ENCODE measurements at places on chromosomes 13 and 19.
A peak's percentile ranks its signal among the peaks of the same experiment; 100 is the strongest.

- no peak for DNase-seq
Observed at GRCh38 chr13:98677398-98677797, 75.1 kb downstream of the SLC15A1 start.

- DNase-seq: no peak
Observed at GRCh38 chr13:113917096-113917495, 53.2 kb upstream of the GAS6 start.

GRCh38 chr13:100674572-100674871 lies at the start of gene TMTC4:
TMTC4 (minus strand) TSS chr13:100674795; CDS start chr13:100670362, 4,433 bp downstream.
- no peak for DNase-seq

- DNase-seq: no peak
Observed at GRCh38 chr13:44048326-44048725, 168.6 kb downstream of the LACC1 start.

DNA sequence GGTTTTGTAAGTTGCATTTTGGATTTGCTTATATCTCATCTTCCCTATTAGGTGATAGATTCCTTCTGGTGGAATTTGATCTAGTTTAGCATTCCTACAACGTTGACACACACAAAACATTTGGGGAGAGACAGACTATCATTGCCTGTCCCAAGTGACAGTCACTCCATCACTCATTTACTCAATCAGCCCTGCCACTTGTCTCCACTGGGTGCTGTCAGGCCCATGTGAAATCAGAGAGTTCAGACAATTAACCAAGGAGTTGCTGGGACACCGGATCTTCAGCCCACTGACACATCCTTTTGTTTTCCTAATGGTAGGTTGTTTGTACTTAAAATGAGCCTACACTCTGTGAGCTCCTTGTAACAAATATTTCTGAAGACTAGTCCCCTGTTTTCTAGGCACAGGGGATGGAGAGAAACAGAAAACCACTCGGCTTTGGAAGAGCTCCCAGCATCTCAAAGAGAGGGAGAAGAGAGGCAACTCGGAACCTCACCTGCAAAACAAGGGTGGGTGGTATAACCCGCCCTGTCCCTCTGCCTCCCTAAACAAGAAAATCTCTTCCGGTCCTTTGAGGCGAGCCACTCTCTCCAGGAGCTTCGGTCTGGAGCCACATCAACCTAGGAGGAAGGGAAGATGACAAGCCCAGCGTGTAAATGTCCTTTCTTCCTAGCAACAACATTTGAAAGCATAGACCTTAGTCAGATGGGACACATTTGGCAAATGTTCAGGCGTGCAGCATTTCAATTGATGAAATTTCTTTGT lies 440.9 kb upstream of the KLF12 start:
- DNase-seq: no peak

DNA sequence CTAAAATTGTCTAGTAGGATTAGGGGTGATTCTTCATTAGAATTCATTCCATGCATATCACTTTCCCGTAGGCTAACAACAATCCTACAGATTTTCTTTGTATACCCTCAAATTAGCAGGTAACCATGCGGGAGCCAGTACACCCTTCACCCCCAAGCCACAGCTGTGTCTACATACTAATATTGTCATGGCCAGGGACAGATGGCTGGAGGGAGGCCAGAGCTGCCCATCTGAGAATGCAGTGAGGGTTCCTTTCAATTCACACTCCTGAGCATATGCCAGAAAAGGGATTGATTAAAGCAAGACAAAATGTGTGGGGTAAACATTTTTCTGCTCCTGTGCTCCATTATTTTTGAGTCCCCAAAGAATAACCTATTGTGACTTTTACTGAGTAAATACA lies 68.9 kb downstream of the FREM2 start:
- DNase-seq: no peak

GRCh38 chr13:44045180-44045562 lies 165.5 kb downstream of the LACC1 start:
- no peak for DNase-seq

DNA sequence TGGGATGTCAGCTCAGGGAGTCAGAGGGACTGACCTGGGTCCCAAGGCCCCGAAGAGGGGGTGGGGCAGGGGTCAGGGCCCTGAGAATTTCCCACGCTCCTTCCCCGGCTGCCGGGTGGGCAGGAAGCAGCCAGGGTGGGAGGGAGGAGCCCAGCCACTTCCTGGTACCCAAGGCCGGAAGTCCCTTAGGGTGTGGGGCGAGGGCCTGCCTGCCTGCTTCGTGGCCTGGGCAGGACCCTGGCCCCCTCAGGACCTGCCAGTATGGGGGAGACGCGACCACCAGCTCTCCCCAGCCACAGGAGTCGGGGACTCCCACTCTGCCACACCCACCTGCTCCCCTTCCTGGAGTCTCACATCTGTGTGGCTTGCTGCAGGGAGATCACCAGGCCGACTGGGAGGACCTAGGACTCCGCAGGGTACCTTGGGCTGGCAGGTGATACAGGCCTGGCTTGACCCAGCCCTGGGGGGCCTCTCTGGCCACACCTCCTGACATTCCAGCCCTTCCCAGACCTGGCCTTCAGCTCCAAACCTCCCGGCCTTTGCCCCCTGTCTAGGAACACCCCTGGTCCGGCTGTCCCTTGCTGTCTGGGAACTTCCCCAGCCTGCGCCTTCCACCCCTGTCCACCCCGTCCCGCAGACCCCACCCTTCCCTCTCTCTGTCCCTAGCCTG lies 9.8 kb upstream of the CIRBP start:
- peak; percentile 80 for DNase-seq

- no peak for DNase-seq
Observed at GRCh38 chr19:5229778-5230335, 110.8 kb downstream of the PTPRS start.

- DNase-seq: peak; percentile 85
Observed at GRCh38 chr19:1266916-1267476, 2.1 kb upstream of the CIRBP start.

- DNase-seq: no peak
Observed at GRCh38 chr13:75749407-75749806, 113.3 kb downstream of the LMO7 start.

GRCh38 chr19:4971424-4971793 lies 2.5 kb downstream of the KDM4B start:
- peak; percentile 30 for DNase-seq

- DNase-seq: no peak
Observed at GRCh38 chr13:23969647-23970046, 72.3 kb upstream of the C1QTNF9B start.

DNA sequence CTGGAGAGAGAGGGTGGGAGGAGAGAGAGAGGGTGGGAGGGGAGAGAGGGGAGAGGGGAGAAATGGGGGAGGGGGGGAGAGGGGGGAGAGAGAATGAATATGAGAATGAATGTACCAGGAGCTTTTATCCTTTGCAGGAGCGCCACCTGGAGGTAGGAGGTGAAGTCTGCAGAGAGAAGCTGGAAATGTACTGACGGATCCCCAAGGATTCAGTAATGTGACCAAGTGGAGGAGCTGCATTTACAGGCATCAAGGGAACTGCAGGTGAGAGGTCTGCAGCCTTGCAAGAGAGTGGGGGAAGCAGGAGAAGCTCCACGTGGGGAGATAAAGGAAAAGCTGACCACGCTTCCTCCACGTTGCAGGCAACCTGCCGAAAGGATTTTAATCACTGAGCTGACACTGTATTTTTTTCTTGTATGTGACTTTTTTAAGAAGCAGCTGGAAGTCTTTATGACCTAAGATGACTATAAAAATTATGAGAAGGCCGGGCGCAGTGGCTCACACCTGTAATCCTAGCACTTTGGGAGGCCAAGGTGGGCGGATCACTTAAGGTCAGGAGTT lies 33.7 kb downstream of the VSTM1 start:
- DNase-seq: peak; percentile 65

DNA sequence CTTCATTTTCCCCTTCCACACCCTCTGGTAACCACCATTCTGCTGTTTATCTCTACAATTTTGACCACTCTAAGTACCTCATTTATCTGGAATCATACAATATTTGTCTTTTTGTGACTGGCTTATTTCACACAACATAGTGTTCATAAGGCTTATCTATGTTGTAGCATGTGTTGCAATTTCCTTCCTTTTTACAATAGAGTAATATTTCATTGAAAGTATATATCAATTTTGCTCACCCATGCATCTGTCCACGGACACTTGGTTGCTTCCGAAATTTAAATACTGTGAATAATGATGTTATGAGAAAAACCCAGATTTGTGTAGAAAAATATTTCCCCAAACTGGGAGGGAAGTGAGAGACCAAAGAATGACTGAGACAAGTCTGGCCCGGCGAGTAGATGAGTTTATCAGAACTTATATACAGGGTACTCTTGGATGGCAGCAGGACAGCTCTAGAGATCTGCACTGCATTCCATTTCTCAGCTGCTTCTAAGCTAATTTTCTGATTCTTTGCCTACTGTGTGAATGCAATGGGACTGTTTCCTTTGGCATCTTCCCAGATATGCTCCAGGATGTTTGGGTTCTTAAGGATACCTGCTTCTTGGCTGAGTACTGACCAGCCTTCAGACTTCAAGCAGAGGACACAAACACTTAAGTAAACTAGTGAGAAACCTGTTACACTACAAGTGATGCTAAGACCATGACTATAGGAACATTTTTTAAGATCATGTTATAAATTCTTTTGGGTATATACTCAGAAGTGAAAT lies 834.0 kb upstream of the PCDH9 start:
- DNase-seq: no peak

DNA sequence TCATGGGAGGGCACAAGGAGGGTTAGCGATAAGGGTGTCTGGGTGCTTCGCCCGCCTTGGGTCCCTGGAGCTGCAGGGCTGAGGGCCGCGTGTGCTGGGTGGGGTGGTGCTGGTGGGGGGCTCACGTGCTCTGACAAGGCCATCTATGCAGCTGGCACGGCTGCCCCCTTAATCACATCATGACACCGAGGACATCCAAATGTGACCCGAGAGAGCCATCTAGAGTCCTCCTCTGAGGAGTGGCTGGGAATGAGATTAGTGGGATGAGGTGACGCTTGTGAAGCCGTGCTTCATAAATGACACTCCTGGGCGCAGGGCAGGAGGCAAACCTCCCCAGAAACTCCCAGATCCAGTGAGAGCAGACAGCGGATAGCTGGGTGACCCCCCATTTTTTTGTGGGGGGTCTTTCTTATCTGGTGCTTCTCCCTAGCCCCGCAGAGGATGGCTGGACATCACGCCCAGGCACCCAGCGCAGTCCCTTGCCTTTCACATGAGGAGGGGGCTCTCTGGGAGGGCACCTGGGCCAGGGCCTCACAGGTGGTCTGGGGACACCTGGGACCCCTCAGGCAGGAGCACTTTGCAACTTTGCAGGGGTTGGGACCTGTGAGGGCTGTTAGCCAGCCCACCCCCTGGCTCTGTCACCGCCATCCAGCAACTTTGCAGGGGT lies 6.6 kb downstream of the FZR1 start:
- DNase-seq: no peak

GRCh38 chr19:5206751-5207075 lies 133.9 kb downstream of the PTPRS start:
- DNase-seq: no peak

- DNase-seq: no peak
Observed at GRCh38 chr19:754530-754929, 3.6 kb downstream of the MISP start.

GRCh38 chr19:11091703-11092153 lies 2.5 kb downstream of the LDLR start:
- DNase-seq: peak; percentile 47

- DNase-seq: no peak
Observed at GRCh38 chr19:15288146-15288963, 44.0 kb downstream of the BRD4 start.

DNA sequence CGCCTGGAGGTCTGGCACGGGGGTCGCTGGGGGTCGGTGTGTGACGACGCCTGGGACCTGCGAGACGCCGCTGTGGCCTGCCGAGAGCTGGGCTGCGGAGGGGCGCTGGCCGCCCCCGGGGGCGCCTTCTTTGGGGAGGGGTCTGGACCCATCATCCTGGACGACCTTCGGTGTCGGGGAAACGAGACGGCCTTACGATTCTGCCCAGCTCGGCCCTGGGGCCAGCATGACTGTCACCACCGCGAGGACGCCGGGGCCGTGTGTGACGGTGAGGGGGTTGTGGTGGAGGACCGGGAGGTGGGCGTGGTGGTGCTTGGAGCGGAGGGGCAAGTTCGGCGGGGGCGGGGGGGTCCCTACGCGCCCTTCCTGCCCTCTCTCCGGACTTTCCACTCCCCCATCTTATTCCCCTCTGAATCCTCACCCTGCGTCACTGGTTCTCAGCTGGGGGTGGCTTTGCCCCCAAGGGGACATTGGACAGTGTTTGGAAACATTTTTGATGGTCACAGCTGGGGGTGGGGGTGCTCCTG lies 5.5 kb downstream of the SSC5D start:
- DNase-seq: no peak

GRCh38 chr19:5156231-5156986 lies 184.2 kb downstream of the PTPRS start:
- DNase-seq: no peak

DNA sequence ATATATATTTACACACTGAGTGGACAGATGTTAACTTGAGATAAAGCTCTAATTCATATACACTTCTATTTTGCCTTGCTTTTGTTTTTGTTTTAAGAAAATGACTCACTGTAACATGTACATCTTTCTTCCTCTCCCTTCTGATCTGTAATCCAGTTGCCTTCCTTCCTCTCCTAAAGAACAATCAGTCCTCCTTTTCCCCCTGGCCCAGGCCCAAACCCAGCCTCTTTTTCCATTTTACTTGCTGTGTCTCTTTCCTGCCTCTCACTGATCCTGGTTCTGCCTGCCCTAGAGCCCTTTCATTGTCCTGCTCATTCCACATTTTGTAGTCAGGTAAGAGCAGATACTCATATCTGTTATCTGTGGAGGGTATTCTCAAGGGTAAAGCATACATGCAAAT lies 50.8 kb downstream of the ZAR1L start:
- no peak for DNase-seq

GRCh38 chr13:102299366-102299765 lies 102.5 kb downstream of the FGF14 start:
- no peak for DNase-seq

DNA sequence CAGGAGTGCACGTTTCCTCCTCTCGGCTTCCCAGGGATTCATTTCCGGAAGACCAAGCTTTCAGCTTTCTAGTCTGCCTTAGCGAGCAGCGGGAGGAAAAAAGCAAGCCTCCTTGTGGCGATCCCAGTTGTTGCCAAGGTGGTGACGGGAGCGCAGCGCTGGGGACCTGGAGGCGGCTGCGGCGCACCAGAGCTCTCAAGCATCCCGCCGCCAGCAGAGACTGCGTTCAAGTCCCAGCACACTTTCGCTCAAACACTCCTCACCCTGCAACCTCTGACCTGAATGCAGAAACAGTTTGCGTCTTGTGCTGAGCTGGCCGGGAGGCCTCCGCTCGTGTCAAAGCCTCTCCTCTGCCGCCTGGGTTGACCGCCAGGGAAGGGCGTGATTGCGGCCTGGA lies 4.9 kb downstream of the GSX1 start:
- no peak for DNase-seq

- DNase-seq: no peak
Observed at GRCh38 chr13:112818698-112819045, 128.8 kb downstream of the ATP11A start.

All from activated naive CD8-positive, alpha-beta T cell treated with anti-CD3 and anti-CD28 coated beads, Interleukin-2, amount 50 U/mL, for 24 hours (primary cell).